ENCODE measurements at places on chromosomes 1 and 21.

- DNase-seq: no peak
These were observed 55.9 kb downstream of the PPP2R5A start for GRCh38 chr1:212341090-212341489.

GRCh38 chr1:185896863-185897262 lies 162.7 kb downstream of the HMCN1 start:
- no peak for DNase-seq

DNA sequence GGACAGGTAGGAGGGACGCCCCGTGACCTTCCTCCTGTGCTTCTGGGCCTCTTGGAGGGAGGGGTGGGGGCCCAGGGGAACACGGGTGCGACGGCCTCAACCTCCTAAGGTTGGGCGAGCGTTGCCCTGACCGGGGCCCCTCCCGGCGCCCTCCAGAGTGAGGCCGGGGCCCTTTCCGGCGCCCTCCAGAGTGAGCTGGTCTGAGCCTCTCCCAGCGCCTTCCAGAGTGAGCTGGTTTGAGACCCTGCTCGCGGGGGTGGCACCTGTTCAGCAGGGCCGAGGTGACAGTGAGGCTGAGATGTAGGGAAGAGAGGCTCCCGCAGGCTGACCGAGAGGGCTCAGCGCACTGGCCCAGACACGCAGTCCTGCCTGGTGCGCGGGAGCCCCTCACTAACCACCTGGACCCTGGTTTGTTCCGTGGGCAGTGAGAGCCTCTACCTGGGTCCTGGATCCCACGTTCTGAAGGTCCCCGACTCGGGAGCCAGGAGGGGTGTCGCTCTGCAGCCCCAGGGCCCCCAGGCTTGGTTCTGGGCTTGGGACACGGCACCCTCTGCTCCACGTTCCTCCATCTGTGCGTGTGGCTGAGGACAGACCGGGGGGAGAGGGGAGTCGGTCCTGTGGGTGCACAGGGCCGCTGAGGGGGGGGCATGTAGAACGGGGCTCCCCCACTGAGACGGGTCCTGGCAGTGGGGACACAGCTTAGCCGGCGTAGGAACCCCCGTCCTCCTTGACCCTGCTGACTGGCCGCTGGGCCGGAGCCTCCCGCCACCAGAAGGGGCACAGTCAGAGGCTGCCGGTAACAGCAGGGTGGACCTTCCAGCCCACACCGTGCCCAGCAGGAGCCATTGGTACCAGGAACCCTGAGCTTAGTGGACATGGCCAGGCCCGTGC lies 1.4 kb downstream of the COL6A1 start:
- DNase-seq: no peak

DNA sequence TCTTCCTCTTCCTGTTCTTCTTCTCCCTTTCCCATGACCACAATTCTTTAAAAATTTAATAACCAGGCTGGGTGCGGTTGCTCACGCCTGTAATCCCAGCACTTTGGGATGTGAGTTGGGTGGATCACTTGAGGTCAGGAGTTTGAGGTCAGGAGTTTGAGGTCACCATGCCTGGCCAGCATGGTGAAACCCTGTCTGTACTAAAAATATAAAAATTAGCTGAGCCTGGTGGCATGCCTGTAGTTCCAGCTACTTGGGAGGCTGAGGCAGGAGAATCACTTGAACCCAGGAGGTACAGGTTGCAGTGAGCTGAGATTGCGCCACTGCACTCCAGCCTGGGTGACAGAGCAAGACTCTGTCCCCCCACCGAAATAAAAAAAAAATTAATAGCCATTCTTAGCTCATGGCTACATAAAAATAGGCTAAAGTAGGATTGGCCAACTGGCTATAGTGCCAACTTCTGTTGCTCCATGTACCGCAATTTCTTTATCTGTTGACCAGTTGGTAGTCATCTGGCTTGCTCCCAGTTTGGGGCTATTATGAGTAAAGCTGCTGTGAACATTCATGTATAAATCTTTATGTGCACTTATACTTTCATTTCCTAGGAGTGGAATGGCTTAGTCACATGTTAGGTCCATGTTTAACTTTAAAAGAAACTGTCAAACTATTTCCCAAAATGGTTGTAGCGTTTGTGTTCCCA lies 136.3 kb downstream of the PEX14 start:
- DNase-seq: no peak

DNA sequence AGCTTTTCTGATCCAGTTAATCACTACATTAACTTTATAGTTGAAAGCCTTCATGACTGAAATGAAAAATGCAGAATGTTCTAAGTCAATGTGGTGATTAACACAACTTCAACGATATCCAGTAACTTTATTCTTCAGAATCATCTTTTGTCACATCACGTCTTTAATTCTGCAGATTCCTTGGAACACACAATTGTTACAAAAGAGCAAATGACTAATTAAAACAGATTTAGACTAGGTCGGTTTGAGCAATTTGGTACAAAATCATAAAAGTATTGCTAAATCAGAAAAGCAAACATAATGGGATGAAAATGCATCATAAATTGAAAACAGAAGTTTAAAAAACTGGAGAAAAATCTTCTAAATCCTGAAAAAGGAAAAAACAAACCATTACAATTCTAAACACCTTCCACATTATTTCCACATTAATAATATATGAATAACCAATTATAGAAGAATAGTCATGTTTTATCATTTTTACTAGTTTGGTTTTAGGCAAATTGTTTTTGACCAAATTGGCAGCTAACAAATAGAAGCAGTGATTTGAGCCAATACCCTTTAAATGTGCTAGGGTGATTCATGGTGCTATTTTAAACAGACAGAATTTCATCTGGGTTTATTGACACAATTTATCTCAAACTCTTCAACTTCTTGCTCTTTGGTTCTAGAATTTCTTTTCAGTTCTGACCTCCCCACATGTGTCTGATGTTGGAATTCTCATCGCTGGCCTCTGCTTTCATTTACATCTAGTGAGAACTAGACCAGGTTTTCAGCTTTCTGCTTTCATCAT lies 468.1 kb upstream of the PTBP2 start:
- no peak for DNase-seq

DNA sequence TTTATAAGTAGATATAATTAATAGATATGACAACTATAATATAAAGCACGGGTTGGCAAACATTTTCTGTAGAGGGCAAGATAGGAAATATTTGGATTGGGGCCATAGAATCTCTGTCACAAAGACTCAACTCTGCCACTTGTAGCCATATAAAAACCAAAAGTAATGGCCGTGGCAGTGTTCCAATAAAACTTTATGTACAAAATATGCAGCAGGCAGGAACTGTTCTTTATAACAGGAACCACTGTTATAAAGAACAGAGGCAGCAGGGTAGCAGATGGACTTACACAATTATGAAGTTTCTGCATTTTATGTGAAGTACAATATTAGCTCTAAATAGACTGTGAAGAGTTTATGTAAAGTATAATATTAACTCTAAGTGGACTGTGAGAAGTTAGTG lies 16.9 kb upstream of the QSOX1 start:
- DNase-seq: no peak

GRCh38 chr1:63922848-63923247 lies 149.0 kb downstream of the ROR1 start:
- no peak for DNase-seq

GRCh38 chr21:20789729-20790500 lies 208.3 kb upstream of the NCAM2 start:
- no peak for DNase-seq

GRCh38 chr1:51345300-51345687 lies 14.9 kb upstream of the TTC39A start:
- DNase-seq: no peak

DNA sequence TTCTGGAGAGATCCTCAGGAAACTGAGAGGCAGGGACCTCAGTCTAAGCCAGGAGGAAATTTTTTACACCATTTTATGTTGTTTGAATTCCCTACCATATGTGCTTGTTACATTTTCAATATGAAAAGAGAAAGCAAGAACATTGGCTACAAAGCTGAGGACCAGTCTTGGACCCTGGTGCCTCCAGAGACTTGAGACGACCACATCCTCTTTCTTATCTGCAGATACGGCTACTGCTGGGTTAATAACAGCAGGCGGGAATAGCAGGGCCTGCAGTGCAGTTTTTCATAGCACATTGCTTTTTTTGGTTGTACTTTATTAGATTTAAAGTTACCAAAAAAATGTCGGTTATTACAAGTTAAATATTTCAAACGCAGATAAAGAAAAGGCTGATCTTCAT lies 3.9 kb downstream of the KDM4A start:
- no peak for DNase-seq

DNA sequence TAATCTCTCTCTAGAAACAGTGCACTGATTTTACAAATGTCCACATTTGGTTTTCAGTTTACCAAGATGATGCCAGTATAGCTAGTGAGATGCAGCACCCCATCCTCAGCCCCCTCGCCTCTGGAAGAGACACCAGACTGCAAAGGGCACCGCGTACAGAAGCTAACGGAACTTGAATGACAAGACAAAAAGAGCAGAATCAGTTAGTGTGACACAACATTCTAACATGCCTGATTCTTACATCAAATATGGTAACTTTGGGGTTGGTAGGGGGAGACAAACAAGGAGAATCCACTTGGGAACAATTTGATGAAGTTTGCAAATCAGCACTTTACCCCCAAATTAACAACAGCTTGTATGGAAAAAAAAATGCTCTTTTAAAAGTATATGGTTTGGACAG lies 4.1 kb upstream of the MAGOH start:
- DNase-seq: no peak

- peak; percentile 59 for DNase-seq
These were observed 7.3 kb upstream of the UMODL1 start for GRCh38 chr21:42063571-42064521.

GRCh38 chr1:63810936-63811469 lies 37.2 kb downstream of the ROR1 start:
- no peak for DNase-seq

GRCh38 chr1:152996633-152997400 lies 4.7 kb upstream of the SPRR3 start:
- no peak for DNase-seq

DNA sequence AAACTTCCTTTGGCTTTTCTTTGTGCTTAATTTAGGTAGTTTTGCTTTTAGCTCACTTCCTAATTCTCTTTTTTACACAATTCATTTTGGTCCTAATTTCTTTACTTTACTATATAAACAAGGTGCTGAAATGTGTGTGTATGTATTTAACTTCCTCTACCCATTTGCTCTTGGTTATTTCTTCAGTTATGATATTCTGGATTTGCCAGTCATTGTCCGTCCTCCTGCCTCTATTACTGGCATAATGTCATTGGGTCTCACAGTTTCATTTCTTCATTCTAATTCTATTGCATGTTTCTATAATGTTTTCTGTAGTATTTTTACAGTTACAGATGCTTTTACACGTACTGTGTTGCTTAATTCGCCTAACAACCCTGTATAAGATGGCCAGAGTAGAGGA lies 96.2 kb downstream of the ZMYM4 start:
- DNase-seq: no peak

DNA sequence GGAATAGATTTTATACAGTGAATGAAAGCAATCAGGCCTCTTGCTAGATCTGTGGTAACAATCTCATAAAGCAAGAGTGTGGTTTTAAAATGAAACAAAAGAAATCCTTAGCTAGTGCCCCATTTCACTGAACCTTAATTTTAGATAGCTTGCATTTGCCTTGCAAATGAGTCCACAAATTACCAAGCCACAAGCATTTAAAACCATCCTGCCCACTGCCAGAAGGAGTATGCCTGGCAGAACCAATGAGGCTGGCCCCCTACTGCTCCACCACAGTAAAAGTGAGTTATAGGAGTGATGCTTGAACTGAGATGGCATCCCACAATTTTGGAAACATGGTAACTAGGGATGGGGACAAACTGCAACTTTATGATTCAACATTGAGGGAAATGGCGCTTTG lies 206.4 kb upstream of the LMO4 start:
- no peak for DNase-seq

DNA sequence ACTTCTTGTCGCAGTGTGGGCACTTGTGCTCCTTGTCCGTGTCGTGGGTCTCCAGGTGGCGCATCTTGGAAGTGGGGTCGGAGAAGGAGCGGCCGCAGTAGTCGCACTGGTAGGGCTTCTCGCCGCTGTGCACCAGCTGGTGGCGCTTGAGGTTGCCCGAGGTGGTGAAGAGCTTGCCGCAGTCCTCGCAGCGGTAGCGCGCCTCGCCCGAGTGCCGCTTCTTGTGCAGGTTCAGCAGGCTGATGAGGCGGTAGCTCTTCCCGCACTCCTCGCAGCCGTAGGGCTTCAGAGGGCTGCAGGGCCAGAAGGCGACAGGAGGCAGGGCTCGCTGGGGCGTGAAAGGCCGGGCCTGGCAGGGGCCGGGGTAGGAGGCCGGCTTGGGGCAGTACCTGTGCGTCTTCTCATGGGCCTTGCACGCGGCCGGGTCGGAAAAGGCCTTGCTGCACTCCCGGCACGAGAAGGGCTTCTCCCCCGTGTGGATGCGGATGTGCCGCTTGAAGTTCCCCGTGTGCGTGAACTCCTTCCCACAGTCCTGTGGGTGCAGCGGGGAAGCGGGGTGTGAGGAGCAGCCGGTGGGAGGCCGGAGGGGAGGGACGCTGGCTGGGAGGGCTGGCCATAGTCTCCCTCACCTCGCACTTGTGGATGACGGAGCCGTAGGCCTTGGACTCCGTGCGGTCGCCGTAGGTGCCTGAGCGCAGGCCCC lies 31.4 kb downstream of the ZBTB17 start:
- no peak for DNase-seq

- DNase-seq: no peak
These were observed 58.1 kb upstream of the COA6 start for GRCh38 chr1:234315091-234315541.

DNA sequence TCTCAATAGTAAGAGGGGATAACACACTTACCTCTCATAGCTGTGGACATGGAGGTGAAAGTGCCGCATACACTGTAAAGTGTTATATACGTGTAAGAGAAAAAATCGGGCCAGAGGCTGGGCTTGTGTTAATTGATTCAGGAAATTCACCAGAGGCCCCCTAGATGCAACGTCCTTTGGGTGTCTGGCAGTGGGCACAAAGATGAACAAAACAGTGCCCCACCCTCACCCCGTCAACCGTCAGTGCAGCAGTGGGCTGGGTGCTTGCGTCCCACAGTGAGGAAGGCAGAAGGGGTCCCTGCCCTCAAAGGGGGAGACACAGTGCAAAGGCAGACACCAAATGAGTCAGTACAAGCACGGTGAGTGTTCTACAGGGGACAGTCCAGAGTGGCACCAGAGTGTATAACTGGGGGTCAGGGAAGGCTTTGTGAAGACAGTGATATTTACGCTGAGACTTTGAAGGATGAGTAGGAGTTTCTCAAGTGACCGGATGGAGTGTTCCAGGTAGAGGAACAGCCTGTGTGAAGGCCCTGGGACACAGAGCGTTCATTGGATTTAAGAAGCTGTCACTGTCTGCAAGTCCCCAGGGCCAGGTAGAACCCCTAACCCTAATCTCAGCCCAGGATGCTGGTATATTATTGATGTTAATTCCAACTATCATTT lies 6.6 kb upstream of the MTFR1L start:
- no peak for DNase-seq

Data from stimulated activated naive B cell treated with anti-CD40 and anti-IgM and Interleukin-4, amounts not matched to agents 10 μg/mL and 1 μg/mL and 100 μg/mL, for 72 hours (primary cell).